ENCODE measurements at places on chromosomes 7 and 10.

DNA sequence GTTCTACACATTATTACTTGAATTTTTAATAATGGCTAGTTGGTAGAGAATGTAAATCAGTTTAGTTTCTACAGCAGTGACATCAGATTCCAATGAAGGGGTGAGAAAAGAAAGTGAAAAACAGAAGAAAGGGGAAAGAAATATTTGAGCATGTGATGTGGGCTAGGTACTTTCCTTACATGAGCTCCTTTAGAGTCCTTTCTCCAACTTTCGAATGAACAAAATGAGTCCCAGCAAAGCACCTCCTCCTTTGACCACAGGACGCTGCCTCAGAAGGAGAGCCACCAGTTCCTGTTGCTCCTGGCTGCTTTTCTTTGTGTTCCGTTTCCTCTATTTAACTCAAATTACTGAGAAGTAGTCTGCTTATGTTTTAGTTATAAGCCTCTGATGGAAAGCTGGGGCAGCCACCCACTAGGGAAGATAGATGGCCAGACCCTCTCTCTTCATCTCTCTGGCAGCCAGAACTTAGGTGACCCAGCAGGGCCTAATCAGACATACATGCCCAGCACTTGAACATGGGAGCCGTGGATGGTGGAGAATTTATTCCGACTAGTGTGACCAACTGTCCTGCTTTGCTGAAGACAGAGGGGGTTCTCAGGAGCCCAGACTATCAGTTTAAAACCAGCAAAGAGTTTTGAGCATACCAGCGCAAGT is 82.4 kb upstream of the NME8 start:
- no peak for DNase-seq

DNA sequence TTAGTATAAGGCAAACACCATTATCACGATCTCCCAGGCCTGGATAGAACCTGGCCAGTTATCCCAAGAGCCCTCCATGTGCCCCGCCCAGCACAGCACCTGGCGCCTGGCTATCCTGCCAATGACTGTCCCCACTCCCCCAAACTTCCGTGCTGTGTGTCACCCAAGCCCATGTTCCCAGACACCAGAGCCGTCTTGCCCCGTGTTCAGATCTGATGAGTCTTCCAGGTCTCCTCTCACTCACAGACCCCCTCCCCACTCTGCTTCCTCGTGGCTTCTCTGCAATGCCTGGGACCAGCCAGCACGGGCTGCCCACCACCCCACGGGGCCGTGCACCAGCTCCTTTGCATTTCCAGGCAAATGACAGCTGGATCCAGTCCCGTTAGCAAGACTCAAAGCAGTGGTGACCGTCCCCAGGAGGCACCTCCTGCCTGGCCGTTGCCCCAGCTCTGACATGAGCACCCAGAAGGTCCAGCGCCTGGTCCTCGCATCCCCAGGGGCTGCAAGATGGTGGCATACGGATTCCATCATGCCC is 43.8 kb upstream of the INPP5A start:
- no peak for DNase-seq

- no peak for DNase-seq
These were observed 238.8 kb downstream of the FANK1 start for GRCh38 chr10:126135177-126135576.

DNA sequence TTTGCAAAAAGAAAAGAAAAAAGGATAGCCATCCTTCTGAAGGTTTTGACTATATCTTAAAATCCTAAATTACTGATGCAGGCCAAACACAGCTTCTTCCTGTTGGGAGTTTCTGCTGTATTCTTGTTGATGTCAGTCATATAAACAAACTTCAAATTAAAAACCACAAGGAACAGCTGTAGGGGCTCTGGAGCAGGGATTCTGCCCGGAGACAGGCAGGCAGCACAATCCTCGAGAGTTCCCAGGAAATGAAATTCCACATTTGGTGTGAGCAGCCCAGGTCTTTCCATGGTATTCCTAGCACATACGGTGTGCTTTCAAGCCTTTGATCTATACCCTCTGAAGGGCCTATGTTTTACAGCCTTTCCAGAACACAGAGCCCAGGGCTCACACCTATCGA is 43.2 kb downstream of the INSYN2A start:
- DNase-seq = no peak

DNA sequence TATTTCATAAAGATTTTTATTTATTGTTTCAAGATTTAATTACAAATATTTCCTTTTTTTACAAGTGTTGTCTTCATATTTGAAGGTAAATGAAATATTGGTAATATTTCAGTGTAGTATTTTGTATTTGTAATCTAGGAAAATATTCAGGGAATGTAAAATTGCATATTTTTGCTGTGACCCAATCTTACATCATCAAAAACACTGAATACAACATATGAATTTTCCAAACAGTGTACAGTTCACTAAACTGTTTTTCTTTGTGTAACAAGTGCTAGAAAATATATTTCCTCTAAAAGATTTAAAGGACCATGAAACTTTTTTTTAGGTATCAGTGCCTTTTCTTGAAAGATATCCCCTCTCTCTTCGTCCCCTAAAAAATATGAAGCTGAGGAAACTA is 251.9 kb upstream of the KCND2 start:
- no peak for DNase-seq

- no peak for DNase-seq
These were observed 86.9 kb upstream of the GNA12 start for GRCh38 chr7:2931034-2931415.

DNA sequence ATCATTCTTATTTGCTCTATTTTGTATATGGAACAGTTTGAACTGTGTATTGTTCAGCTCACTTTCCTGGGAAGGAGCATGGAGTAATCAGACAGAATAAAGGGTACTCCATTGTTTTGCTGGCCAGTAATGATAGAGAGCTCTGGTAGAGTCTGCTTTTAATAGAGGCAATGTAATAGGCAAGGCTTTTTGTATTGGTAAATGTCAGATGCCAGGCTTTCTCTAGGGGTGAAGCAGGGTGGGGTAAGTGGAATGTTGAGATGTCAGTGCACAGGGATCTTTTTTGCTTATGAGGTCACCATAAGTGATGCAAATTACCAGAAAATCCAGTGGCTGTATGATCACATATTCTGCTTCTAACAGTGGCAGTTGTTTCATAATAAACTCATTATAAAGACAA is 1088.3 kb upstream of the SORCS1 start:
- no peak for DNase-seq

- DNase-seq = no peak
These were observed 52.7 kb downstream of the GCC1 start for GRCh38 chr7:127532736-127533135.

Data from left kidney (tissue), 8 donors.